ENCODE measurements at places on chromosomes 4 and X.

DNA sequence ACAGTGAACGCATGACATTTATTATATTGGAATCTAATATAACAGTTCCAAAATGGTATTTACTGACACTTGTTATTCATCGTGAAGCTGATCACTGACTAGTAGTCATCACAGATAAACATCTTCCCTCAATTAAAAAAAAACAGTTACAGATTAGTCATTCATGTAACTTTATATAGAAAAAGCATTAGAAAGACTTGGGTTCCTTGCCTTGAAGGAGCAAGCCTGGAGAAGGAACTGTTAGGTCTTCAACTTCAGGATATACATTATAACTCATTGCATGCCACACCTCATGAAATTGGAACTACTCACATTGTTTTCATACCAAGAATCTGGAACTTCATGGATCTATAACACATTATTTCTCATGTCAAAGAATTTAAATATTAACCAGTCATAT lies 317.7 kb downstream of the CCSER1 start:
- DNase-seq = no peak

- DNase-seq = no peak
Observed at GRCh38 chr4:40822420-40823166, 72.8 kb downstream of the NSUN7 start.

- DNase-seq = no peak
Observed at GRCh38 chr4:153528705-153529485, 62.7 kb downstream of the TMEM131L start.

- no peak for DNase-seq
Observed at GRCh38 chr4:76078033-76078613, 3.6 kb downstream of the ART3 start.

GRCh38 chr4:155143512-155143911 lies 64.9 kb upstream of the NPY2R start:
- DNase-seq = no peak

DNA sequence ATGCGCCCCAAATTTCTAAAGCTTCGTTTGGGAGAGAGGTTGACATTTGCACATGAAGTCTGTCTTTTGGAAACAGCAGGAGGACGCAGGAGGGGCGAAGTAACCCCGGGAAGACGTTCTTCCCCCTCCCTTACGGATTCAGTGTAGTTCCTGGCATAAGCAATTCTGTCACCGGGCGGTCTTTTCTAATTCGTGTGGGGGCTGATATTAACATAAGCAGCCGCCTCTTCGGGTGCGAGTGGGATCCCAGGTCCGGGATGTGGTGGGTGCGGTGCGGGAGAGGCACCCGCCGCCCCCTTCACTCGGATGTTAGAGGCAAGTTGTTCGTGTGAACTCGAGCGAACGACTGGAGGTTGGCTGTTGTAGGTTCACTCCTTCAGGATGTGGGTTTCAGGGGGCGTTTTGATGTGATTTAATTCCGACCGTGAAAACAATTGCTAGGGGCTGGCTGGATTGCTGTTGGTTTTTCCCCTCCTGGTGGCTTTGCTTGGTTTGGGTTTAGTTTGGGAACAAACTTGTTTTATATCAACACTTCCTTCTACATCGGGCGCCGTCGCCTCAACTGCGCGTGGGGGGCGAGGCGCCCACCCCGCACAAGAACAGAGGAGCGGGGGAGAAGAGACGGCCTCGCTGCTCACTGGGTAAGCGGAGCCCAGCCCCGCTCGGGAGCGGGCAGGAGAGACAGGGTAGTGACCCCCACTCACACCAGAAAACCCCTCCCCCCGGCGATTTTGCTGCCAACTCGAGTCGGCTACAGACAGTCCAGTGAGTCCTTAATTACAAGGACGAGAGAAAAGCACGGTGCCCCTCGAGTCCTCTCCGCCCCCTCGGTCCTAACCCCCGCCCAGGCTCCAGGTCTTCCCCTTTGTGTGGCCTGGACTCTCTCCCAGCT lies 2.9 kb upstream of the LEF1 start:
- no peak for DNase-seq

DNA sequence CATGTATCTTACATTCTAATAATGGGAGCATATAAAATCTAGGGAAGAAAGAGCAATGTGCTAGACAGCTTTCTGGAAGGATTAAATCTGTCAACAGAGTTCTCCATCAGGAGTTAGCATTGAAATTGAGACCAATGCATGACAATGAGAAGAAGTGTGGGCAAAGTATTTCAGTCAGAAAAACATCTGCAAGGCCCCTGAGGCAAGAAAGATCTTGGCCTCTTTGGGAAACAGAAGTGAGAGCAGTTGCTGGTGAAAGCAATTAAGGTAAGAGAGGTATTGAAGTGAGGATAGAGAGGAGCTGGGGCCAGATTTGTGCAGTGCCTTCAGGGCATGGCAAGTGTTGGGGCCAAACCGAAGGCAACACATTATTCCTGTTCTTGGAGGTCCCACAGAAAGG lies 999.1 kb downstream of the STPG2 start:
- no peak for DNase-seq

DNA sequence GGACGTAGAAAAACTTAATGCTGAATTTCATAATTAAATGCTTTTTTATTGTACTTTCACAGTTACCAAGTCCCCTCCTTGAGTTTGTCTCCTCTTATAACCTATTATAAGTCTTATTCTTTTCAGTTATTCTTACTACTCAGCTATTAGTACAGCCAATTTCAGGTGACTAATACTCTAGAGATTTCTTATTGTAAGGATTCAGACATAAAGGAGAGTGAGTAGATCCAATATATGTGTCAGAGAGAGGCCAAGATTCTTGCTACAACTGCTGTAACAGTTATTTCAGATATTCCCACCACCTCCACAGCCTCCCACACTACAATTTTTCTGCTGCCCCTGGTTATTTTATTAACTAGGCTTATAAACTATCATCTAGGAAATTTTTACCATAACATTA lies 274.5 kb downstream of the GPAT3 start:
- DNase-seq = no peak

DNA sequence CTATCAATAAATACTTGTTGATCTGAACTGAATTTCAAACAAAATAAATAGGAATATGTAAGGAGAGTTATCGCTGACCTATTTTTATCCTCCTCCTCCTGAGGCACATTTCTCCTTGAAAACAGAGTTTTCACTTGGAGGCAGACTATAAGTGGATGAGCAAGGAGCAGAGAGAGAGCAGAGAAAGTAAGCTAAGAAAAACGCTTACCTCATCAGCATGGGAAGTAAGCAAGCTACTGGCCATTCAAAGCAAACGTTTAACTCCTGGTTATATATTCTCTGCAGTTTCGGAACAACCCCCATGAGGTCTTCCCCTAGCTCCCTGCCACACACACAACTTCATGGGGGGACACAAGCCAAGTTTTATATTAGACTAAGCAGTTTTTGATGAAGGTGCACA lies 13.2 kb downstream of the ZDHHC9 start:
- DNase-seq = no peak

DNA sequence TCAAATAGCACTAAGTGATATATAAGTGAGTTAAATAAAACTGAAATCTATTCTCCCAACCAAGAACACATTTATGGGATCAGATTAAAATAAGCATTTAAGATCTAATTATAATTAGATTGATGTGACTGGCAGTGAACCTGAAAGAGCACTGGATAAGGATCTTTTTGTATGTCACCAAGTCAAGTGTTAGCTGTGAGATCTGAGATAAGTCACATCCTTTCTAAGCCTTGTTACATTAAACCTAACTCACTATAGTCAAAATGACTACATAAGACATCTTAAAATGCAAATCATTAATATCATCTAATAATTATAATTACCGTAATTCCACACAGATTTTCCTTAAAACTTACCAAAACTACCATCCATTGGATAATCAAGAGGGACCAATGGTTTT lies 1.6 kb downstream of the CCNA2 start:
- DNase-seq = no peak

Data from smooth muscle cell of the brain vasculature (primary cell).